ENCODE measurements at places on chromosomes 11 and 22.
A peak's percentile ranks its signal among the peaks of the same experiment; 100 is the strongest.

DNA sequence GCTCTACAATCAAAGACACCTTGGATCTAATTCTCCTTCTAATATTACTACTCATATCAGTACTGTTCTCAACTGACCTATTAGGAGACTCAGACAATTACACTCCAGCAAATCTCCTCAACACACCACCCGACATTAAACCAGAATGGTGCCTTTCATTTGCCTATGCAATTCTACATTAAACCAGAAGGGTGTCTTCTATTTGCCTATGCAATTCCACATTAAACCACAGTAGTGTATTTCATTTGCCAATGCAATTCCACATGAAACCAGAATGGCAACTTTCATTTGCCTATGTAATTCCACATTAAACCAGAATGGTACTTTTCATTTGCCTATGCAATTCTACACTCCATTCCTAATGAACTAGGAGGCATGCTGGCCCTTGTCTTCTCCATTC lies 15.3 kb upstream of the APOL3 start:
- DNase-seq: no peak

GRCh38 chr11:122099374-122100036 lies 16.5 kb downstream of the BLID start:
- DNase-seq: no peak

GRCh38 chr11:103897160-103897936 lies 139.1 kb upstream of the DDI1 start:
- DNase-seq: no peak

- no peak for DNase-seq
Measured at GRCh38 chr11:8577791-8578581, 16.0 kb downstream of the STK33 start.

DNA sequence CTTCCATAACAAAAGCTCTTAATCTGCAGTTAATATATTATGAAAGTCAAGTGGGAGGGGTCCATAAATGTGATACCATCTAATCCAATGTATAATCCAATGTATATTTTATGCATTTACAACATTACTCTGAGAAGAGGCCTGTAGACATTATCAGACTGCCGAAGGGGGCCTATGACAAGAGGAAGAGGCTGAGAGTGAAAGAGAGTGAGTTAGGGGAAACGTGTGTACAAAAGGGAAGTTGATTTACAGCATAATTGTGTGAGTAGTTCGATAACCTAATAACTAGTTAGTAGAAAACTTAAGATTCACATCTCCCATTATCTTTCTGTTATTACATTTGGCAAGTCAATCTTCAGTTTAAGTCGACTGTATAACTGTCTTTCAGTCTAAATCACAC lies 86.6 kb downstream of the DDX10 start:
- DNase-seq: no peak

GRCh38 chr22:41742918-41743317 lies 43.6 kb downstream of the MEI1 start:
- DNase-seq: peak; percentile 6

DNA sequence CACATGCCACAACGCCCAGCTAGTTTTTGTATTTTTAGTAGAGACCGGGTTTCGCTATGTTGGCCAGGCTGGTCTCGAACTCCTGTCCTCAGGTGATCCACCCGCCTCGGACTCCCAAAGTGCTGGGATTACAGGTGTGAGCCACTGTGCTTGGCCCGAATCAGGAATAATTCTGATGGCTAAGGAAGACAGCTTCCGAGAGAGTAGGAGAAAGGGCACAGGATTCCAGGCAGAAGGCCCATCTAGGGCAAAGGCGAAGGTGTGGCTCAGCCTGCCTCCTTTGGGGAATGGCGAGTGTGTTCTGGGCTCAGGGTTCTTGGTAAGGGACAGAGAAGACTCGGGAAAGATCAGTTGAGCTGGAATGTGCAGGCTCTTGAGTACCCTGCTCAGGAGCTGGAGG lies 1.6 kb upstream of the SYCE3 start:
- DNase-seq: no peak

GRCh38 chr22:29194184-29194583 lies 11.5 kb upstream of the EMID1 start:
- DNase-seq: no peak

DNA sequence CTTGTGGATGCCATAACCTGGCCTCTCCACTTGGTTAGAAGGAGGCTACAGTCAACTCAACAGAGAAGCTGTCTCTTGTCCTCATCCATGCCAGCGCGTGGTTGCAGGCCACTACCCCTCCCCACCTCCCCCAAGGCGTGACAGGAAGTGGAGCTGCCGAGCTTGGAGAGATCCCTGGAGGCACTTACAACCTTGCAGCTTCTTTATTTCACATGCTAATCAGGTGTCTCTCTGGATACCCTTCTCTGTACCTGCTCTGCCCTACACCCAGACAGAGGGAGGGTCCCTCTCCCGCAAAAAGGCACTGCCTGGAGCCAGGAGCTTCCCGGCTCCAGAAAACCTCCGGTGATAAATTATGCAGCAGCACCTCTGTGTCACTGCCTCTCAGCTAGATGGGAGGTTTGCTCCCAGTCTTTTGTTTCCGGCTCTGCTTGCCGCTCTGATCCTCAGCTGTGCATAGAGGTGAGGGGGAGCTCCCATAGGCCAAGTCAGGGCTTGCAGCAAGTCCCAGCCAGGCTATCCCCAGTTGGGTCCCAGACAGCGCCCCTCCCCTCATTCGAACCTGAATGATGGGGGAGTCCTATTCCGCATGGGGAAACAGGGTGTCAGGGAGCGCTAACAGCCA lies 5.7 kb downstream of the LRP4 start:
- DNase-seq: peak; percentile 73

DNA sequence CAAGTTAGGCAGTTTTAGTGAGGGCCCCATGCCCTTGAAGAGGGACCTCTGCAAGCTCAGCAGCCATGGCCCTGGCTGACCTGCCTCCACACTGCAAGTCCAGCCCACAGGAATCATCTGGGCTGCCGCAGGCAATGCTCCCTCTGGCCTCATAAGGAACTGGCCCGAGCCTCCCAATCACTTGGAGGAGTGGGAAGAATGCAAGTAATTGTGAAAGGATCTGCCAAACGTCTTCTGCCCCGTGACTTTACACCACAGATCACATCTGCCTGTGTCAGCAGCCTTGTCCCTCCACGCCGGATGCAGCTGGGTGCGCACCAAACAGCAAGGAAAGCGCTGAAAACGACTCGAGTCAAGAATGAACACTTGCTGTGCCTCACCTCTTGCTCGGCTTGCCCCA lies 23.8 kb downstream of the OPCML start:
- no peak for DNase-seq

DNA sequence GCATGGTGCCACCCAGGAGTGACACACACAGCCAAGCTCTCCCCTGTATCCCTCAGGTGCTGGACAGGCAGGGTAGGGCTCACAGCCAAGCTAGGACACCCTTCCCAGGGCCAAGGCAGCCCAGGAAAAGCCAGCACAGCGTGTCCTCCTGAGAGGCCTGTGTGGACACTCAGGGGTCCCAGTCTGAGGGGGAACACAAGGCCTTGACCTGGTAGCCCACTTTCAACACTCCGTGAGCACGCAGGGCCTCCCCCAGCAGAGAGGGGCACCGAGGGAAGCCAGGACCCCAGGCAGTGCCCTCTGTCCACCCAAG lies 24.9 kb downstream of the OSBPL5 start:
- no peak for DNase-seq

DNA sequence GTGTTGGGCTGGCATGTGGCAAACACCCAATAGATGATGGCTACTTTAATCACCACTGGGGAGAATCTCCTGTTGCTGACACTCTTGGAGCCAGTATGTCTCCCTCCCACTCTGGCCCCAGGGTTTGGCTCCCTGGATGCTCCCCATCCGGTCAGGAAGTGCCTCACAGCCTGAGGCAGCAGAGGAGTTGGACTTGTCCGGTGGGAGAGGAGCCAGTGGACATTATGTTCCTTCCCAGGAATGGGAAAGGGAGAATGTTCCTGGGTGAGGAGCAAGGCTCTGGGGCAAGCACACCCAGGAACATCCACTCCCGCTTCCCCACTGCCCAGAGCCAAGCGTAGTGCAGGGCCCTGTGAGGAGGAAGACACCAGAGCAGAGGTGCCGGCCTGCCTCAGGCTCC lies 84.6 kb upstream of the NAV2 start:
- no peak for DNase-seq

GRCh38 chr11:68011051-68011943 lies 1.2 kb downstream of the ALDH3B1 start:
- no peak for DNase-seq

DNA sequence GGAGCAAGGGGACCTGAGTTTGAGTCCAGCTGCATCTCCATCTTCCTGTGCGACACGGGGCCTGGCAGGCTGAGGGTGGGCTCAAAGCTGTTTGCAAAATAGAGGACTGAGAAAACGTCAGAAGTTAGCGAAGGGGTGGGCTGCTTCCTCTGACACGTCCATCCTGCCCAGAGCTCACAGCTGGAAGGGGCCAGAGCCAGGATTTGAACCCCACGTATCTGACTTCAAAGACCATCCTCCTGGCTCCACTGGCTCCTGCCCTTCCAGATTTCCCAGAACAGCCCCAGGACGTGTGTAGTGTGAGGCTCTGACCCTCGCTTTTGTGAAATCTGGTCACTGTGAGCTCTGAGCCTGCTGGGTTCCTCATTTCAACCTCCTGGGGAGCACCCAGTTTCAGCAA lies 56.3 kb downstream of the CD82 start:
- no peak for DNase-seq

DNA sequence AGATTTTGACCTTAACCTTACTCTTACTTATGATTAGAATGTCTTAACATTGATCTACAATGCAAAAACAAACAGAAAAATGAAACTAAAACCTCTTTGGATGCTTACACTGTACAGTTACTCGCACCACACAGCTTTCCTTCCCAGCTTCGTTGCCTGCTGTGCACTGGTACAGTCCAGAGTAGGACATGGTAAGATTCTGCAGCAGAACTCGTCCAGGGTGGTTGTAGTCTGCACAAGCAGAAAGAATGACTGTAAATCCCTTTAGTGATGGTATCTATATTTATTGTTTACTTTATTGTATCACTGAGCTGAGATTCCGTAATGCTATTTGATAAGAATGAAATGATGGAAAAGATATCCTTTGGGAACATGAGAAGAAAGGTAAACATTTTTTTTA lies 21.0 kb upstream of the HSPA8 start:
- DNase-seq: no peak

DNA sequence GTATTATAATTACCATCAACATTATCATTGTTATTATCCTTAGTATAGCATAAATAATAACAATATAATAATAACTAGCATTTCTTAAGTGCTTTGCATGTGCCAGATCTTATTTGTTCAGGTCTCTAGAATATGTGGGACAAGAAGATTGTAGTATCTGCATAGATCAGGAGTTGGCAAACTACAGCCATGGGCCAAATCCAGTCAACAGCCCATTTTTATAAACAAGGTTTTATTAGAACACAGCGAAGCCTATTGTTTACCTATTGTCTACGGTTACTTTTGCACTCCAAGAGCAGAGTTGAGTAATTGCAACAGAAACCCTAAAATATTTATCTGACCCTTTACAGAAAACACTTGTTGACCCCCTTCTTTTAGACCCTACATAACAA lies 81.4 kb downstream of the SLC1A2 start:
- DNase-seq: no peak

- no peak for DNase-seq
Measured at GRCh38 chr11:109984634-109985289, 108.4 kb upstream of the ZC3H12C start.

GRCh38 chr22:22536515-22536914 lies 16.4 kb upstream of the ZNF280A start:
- DNase-seq: no peak

- no peak for DNase-seq
Measured at GRCh38 chr11:29293825-29294224, 723.0 kb downstream of the KCNA4 start.

DNA sequence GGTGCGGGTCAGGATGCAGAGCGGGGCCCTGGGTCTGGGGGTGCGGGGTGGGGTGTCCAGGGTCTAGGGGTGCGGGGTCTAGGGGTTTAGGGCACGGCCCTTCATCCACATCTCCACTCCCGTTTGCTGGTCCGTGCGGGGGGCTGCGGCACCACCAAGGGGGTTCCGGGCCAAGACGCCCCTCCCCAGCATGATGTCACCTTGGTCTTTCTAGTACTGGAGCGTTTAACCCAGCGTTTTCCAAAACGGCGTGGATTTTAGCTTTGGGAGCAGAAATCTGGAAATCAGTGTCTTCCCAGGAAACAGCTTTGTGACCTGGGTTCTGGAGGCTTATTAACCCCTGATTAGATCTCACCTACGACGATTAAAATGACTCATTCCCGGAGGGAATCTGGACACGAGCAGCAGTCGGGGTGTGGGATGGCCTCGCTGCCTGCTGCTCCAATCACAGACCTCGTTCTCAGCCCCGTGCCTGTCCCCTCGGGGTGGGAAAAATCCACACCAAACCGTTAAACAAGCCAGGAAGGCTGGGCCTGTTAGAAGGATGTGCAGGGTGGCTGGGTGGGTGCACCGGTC lies 759 bp downstream of the AP2A2 start:
- no peak for DNase-seq

DNA sequence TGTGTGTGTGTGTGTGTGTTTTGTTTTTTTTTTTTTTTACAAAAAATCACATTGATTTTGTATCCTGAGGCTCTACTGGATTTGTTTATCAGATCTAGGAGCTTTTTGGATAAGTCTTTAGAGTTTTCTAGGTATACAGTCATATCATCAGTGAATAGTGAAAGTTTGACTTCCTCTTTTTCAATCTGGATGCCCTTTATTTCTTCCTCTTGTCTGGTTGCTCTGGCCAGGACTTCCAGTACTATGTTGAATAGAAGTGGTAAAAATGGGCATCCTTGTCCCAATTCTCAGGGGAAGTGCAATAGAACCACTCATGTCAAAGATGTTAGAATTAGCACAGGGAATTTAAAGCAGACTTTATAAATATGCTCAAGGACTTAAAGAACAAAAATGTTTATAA lies 32.6 kb upstream of the PRDM11 start:
- no peak for DNase-seq

DNA sequence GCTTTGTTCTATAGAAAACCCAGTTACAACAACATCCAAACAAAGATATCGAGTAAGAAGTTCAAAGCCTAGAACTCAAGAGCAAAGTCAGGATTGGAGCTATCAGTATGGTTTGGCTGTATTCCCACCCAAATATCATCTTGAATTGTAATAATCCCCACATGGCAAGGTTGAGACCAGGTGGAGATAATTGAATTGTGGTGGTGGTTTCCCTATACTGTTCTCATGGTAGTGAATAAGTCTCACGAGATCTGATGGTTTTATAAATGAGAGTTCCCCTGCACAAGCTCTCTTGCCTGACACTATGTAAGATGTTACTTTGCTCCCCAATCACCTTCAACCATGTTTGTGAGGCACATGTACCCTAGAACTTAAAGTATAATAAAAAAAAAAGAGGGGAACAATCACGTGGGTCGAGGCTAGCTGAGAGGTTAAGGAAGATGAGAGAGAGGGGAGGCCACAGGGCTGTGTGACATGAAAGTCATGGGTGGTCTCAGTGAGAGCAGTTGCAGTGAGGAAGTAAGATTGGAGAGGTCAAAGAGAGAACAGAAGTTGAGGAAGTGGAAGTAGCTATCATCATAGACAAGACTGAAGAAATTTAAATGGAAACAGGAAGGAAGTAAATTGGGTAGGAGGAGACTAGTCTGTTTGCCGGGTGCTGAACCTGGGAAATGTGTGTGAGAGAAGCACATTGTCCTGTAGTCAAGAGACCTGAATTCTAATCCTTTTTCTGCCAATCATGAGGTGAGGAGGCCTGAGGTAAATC lies 80.1 kb upstream of the CD44 start:
- DNase-seq: no peak
